Hematopoietic multipotent progenitor cell treated with erythropoietin and hydrocortisone succinate and interleukin-3 and kit ligand, for 15 days (in vitro differentiated cells): ENCODE measurements at places on chromosomes 12 and 14.

DNA sequence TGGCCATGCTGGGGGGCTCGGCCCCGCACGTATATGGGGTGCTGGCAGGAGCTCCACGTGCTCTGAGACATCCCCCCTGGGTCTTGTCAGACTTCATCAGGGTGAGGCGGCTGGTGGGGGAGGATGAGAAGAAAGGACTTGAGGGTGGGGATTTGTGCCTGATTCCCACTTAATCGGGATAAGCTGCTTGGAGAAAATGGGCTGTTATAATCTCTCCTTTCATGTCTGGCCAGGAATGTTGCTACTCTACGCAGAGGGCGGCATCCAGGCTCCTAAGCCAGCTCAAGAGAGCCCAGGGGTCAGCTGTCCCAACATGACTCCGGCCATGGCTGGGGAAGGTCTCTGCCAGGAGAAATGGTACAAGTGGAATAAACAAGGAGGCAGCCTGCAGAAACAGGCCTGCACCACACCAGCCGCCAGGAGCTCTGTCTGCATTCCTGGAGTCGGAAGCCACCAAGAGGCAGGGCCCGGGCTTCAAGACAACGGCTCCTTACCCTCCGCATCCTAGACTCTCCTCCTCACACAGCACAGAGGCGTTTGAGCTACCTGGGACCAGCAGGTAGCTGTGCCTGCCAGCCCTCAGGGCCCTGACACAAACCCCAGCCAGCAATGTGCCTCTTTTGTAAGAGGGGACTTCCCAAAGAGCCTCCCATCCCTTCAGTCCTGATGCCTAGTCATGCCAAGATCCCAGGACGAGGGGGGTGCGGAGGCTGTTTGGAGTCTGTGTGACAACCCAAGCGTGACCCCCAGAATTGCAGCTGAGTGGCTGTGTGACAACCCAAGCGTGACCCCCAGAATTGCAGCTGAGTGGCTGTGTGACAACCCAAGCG lies 195.8 kb upstream of the DIO3 start:
- DNase-seq, result no peak

DNA sequence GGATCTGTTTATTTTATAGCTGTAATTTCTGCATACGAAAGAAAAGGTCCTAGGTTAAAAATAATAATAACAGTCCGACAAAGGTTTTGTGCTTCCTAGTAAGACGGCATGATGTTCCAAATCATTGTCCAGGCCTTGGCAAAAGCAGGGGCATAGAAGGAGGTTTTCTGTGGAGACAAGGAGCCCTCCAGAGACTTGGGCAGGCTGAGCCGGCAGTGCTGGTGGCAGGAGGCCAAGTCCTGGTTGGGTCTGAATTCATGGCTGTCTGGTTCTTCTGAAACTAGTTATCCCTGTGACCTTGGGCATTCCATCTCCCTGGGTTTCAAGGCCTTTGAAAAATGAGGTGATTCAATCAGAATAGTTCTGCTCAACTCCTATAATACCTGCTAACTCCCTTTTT lies 44.0 kb downstream of the KCNK13 start:
- no peak for DNase-seq

DNA sequence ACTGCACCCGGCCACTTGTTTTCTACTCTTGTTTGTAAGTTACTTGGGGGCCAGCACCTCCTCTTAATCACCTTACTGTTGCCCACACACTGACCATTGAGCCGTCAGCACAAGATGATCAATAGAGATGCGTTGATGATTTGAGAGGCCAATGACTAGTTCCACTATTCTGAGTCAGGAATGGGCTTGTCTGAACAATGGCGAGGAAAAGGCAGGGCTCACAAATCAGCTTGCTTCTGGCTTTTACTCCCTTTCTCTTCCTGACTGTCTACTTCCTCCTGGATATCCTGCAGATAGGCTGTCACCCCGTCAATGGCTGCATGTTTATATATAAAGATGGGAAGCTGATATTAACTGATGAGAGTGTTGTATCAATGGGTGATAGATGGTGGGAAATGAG lies 29.1 kb upstream of the HDAC7 start:
- DNase-seq, result no peak

- DNase-seq, result no peak
Observed at GRCh38 chr14:28130610-28131284, 635.8 kb upstream of the FOXG1 start.

GRCh38 chr12:58026897-58027891 lies 85.8 kb downstream of the ATP23 start:
- DNase-seq, result no peak

DNA sequence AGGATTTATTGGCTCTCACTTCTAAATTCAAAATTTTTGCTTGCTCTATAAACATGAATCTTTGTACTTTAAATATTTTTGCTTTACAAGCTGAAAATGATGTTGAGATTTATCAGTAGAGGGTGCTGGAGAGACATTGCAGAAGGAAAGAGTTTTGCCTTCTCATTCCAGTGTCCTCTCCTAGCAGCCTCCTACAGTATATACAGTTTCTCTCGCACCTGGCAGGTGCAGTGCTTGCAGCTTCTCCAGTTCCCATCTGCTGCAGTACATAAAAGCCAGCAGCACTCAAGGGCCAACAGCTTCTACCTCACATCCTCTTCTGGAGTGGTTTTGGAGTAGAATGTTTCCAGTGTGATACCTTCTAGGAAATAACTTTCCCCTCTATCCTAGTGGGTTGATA lies 601.8 kb upstream of the ATXN7L3B start:
- DNase-seq, result no peak

- DNase-seq, result no peak
Observed at GRCh38 chr14:60760644-60761364, 26.2 kb downstream of the MNAT1 start.

DNA sequence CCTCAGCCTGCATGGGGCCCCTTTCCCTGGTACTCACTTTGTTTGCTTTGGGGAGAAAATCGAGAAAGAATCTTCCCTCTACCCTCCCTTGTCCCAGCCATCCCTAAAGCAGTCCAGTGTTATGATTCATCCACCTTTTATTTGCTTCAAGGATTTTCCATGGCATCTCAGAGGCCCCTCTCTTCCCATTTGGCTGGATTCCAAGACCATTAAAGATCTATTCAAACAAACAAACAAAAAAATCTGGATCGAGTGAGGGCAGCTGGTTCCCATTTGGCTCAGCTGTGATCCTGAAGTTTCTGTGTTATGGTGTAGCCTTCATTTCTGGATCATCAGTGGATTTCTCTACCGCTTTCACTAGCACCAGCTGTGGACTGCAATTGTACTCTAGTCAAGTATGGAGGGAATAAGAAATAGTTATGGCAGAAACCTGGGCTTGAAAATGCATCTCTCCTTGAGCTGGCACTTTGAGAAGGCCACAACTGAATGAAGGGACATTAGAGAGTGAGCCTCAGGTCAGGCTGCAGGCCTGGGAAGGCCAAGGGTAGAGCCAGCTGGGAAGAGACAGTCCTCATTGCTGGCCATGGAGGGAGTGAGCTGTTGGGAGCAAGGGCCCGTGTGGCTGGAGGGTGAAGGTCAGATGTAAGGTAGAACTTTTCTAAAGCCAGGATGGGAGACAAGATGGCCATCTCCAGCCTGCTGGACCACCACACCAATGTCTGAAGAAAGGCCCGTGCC lies 13.7 kb downstream of the KRT71 start:
- DNase-seq, result no peak

- no peak for DNase-seq
Observed at GRCh38 chr12:18857656-18858055, 119.7 kb downstream of the CAPZA3 start.

GRCh38 chr14:95831468-95831867 lies 45.2 kb upstream of the TUNAR start:
- no peak for DNase-seq

DNA sequence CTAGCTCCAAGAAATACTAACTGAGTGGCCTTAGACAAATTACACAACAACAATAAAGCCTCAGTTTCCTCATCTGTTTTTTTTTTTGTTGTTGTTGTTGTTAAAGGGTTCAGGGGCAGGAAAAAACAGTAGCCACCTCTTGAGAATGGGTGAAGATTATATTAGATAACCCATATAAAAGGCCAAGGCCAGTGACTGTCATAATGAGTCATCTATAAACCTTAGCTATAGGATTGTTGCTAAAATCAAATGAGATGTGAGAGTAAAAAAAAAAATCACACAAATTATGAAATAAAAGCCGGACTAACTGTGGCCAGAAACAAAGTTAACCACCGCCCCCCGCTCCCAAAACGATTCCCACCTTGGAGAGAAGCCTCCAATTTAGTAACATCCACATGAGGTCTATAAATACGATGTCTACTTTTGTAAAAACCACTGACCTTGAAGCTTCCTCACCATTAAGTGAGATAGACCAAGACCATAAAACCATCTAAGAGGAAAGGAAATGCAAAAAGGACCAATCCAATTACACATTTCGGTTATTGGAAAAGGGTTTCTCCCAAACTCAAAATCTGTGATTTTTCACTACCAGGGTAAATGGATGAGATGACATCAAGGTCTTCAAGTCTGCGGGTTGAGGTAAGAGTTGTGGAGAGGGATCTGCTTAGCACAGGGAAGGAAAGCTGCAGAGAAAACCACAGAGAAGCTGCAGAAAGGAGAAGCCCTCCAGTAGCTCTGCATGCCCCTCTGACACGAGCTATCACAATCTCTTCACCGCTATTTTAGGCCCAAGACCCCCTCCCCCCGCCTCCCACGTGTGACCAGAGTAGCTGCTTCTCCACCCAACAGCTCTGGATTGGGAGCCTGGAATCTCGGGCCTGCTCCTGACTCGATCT lies 1.0 kb downstream of the NAA25 start:
- no peak for DNase-seq

DNA sequence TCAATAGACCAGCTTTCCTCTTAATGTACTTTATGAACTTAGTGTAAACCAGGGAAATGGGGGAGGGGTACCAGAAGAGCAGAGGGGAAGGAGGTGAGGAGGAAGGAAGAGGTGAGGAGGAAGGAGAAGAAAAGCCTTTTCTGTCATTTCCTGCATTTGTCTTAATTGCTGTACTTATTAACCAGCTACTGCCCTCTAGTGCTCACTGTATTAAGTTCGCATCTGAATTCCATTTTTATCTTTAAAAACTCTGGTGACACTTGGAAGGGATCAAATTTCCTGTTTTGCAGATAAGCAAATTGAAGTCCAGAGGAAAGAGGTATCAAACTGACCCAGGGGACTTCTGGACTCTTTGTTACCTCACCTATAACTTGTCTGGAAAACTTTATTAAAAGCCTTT lies 22.2 kb downstream of the MANSC1 start:
- peak; percentile 70 for DNase-seq

GRCh38 chr12:43676183-43676813 lies 82.3 kb downstream of the PUS7L start:
- DNase-seq, result peak; percentile 20

GRCh38 chr12:7271893-7272514 lies 31.9 kb upstream of the ACSM4 start:
- DNase-seq, result no peak

DNA sequence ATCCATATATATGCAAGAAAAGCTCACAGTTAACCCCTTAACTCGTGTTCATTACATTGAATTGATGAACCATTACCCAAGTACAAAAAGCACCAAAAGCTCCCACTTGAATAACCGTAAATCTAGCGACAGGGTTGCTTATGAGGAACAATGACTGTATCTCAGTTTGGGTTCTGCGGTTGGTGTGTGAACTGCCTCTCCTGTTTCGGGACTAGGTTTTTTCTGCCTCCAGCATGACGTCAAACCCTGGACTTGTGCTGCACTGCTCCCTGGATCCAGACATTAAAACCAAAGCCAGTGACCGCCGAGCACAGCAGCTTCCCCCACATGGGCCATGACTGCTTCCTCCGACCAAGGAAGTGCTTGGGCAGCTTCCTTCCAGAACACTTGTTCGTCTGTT lies 77.7 kb downstream of the SETD3 start:
- no peak for DNase-seq

GRCh38 chr12:42468921-42469320 lies 120.6 kb downstream of the PRICKLE1 start:
- DNase-seq, result no peak

- DNase-seq, result no peak
Observed at GRCh38 chr14:88613552-88614010, 50.7 kb downstream of the ZC3H14 start.

DNA sequence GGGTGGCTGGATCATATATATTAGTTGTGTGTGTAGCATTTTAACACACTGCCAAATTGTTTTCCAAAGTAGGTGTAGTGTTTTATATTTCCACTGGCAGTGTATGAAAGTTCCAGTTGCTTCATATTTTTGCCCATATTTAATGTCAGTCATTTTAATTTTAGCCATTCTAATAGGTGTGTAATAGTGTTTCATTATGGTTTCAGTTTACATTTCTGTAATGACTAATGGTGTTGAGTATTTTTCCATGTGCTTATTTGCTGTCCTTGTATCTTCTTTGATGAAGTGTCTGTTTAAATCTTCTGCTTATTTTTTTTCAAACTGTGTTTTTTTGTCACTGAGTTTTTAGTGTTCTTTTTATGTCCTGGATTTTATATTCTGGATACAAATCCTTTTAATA lies 8.7 kb downstream of the TBC1D15 start:
- no peak for DNase-seq

DNA sequence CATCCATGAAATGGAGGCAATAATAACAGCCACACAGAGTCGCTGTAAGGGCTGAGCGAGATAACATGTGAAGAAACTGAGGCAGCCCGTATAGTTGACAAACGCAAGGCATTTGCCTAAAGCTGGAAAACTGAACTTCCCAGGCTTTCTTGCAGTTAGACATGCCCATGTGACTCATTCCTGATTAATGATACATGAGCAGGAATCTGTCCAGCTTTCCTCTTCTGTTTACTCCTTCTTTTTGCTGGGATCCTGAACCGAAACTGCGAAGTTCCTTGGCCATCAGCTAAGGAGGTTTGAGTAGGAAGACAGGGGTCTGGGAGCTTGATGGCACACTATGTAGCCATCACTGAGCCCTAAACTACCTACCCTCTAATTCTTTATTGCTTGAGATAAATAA lies 52.2 kb downstream of the ST8SIA1 start:
- DNase-seq, result no peak

DNA sequence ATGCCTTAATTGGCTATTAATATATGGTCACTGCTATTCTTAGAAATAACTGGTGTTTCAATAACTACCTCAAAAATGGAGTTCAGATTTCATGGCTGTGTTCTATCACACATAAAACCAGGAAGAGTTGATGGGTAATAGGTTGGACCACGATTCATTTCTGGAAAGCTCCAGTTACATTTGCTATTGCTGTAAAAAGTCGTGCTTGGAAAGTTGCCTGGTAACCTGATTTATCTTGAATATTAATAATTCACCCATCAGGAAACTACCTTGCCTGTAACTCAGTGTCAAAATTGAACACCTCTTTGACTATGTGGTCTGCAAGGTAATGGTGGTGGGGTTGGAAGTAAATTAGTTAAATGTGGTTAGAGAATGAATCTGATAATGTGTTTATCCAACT lies 104.7 kb upstream of the IFNG-AS1 start:
- no peak for DNase-seq
